Astrocyte (in vitro differentiated cells and primary cell): ENCODE measurements at places on chromosomes 7 and 10. TPM values are rescaled to one million over a fixed set of nuclear protein-coding genes. Genes with fewer than 3 reads are reported as not detected.

- no peaks in the 10 kb centered on the region for H3K27me3 ChIP-seq
- H3K36me3 ChIP-seq: no peaks in the 10 kb centered on the region
- peaks cover 10% of the 10 kb centered on the region for H3K4me1 ChIP-seq
- DNase-seq: peak; percentile 75
These were observed 13.1 kb downstream of the TECPR1 start for GRCh38 chr7:98238976-98239375.

DNA sequence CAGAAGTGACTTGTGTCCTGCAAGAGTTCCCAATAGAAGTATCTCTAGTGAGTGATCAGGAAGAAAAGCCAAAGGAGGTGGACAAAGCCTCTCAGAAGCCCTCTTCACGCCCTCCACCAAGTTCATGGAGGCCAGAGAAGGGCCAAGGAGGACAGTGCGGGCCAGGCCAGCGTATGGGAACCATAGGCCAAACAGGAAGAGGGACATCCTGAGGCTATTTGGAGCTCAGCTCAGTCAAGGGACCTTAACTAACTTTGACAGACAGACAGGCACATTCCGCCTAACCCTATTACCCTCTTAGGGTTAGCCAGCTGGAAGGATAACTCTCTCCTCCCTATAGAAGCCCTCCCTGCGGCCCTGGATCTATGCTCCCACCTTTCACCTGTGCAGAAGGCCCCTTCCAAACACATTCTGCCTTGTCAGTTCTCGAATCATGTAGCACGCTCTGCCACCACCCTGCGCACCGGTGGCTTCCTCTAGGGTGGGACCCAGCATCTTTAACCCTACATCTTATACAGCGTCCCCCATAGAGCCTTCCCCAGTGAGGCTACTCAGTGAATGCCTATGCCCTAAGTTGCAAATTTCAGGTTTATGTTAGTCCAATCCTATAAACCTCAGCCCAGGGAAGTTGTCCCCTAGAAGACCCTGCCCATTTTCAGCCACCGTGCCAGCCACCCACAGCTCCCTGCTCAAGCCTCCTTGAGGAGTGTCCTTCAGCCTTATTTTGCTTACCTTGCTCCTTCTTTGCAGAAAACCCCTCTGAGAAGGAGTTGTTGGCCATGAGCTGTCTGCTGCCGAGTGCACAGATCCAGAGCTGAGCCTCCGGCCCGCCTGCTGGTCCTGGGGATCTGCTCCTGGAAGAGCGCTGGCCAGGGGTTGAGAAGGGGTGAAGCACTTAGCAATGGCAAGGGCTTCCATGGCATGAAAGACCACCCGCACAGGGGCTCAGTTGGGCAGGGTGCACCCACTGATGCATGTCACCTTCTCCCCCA is 36.9 kb downstream of the FRMPD2 start:
- H3K4me3 ChIP-seq: no peak overlapping the region
- no peak for DNase-seq
- no peak overlapping the region for H3K27ac ChIP-seq
- no peaks in the 10 kb centered on the region for H3K4me1 ChIP-seq

DNA sequence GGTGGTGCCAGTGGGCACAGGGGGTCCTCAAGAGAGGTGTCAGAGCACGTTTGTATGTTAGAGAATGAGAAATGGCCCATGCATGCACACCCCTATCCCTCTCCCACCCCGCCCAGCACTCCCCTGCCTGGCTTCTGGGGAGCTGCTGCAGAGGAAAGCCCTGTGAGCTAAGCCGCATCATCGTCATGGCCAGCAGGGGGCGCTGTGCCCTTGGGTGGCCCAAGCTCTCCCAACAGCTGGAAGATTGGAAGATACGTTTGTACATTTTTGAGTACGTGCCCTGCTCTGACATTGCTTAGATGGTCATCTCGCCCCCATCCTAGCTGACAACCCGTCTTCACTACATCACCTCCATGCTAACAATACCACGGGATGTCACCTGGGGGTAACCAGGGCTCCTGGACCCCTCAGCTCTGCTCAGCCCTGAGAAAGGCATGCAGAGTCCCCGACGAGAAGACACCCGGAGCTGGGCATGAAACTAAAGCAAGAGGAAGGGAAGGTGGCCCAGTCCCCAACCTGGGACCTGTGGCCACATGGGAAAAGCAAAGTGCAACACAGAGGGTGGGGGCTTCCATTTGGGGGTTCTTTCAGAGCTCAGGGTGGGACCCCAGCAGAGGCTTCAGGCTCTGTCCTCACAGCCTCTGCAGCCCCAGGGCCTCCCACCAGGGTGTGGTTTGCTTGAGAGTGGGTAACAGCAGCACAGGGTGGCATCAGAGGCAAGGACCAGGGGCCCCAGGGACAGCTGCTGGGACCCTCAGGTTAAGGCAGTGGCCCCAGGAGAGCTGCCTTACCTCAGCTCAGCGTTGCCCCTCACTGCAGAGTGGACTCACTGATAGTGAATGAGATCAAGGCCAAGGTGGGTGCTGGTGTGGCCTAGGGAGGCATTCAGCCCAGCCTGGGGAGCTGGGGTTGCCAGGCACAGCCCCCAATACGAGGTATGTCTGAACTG is 136.6 kb downstream of the PTPN20 start:
- H3K4me1 ChIP-seq: no peaks in the 10 kb centered on the region
- H3K27ac ChIP-seq: no peak overlapping the region
- no peaks in the 10 kb centered on the region for H3K36me3 ChIP-seq
- H3K4me3 ChIP-seq: no peak overlapping the region
- peaks cover 2% of the 10 kb centered on the region for H3K27me3 ChIP-seq

DNA sequence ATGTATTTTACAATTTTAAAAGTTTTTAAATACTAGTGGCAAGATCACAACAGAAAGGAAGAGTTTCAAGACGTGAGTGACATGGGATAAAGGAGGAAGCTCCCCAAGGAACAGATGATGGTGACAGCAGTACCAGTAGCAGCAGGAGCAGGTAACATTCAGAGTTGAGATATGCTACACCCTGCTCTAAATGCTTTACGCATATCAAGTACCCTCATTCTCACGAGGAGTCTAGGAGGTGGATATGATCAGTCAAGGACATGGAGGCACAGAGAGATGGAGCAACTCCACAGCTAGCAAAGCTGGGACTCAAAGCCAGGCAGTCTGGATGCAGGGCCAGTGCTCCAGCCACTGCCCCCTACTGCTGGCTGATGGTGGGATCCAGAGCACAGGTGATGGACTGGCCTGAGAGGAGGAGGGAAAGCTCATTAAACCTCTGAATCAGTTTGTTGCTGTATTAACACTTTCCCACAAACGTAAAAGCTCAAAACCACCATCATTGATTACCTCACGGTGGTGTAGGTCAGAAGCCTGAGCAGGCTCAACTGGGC is 17.5 kb downstream of the RP9 start:
- no peak overlapping the region for H3K4me3 ChIP-seq
- peak overlapping the region; percentile 43 for H3K27ac ChIP-seq
- H3K27me3 ChIP-seq: no peaks in the 10 kb centered on the region
- H3K36me3 ChIP-seq: peaks cover 20% of the 10 kb centered on the region
- H3K4me1 ChIP-seq: peaks cover 8% of the 10 kb centered on the region

Gene ADAP1
- 4.7 and 4.8 TPM in 2 replicates for total RNA-seq

GRCh38 chr7:91852263-91852741 is 28.2 kb downstream of the MTERF1 start:
- H3K27me3 ChIP-seq: no peaks in the 10 kb centered on the region
- H3K4me1 ChIP-seq: peaks cover 10% of the 10 kb centered on the region
- no peak overlapping the region for H3K27ac ChIP-seq
- DNase-seq: no peak
- H3K36me3 ChIP-seq: no peaks in the 10 kb centered on the region

Gene SLC39A12
- total RNA-seq: not detected in 2 replicates

- H3K27ac ChIP-seq: no peak overlapping the region
- no peaks in the 10 kb centered on the region for H3K4me1 ChIP-seq
- H3K4me3 ChIP-seq: no peak overlapping the region
- H3K27me3 ChIP-seq: peaks cover 34% of the 10 kb centered on the region
- DNase-seq: no peak
These were observed 65.9 kb downstream of the GOLGA7B start for GRCh38 chr10:97915346-97916131.

DNA sequence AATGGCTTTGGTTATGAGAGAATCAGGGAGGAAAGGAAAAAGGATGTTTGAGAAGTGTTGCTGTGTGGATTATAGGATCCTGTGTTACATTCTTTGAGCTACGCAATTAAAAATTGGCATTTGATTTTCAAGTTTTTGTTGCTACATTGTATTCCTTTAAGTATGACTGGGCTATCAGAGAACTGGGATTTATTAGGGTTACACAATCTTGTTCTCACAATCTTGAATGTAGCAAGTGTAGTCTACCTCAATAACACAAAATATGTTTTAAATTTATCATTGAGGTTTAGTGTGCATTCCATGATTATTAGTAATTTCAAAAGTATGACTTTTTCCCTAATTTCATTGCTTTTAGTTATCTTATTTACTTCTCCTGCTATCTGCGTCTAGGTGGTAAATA is 113.9 kb downstream of the CACNB2 start:
- DNase-seq: peak; percentile 20
- H3K36me3 ChIP-seq: no peaks in the 10 kb centered on the region
- no peak overlapping the region for H3K4me3 ChIP-seq
- H3K27me3 ChIP-seq: no peaks in the 10 kb centered on the region
- H3K27ac ChIP-seq: no peak overlapping the region
- no peaks in the 10 kb centered on the region for H3K4me1 ChIP-seq

GRCh38 chr7:128955981-128956380 is 18.3 kb downstream of the IRF5 start:
- H3K4me3 ChIP-seq: no peak overlapping the region
- peaks cover 3% of the 10 kb centered on the region for H3K4me1 ChIP-seq
- no peak overlapping the region for H3K27ac ChIP-seq
- no peak for DNase-seq
- H3K36me3 ChIP-seq: peaks cover 53% of the 10 kb centered on the region

Gene BZW2
- total RNA-seq: 83.4 and 84.9 TPM in 2 replicates

Gene BTBD16
- total RNA-seq: 0.26 TPM in 1 of 2 replicates, not detected in the other

- H3K27ac ChIP-seq: peak overlapping the region; percentile 84
- no peaks in the 10 kb centered on the region for H3K27me3 ChIP-seq
- no peak overlapping the region for H3K4me3 ChIP-seq
- DNase-seq: no peak
- H3K36me3 ChIP-seq: no peaks in the 10 kb centered on the region
- H3K4me1 ChIP-seq: peaks cover 73% of the 10 kb centered on the region
These were observed 37.5 kb upstream of the ANK3 start for GRCh38 chr10:60427148-60427547.

DNA sequence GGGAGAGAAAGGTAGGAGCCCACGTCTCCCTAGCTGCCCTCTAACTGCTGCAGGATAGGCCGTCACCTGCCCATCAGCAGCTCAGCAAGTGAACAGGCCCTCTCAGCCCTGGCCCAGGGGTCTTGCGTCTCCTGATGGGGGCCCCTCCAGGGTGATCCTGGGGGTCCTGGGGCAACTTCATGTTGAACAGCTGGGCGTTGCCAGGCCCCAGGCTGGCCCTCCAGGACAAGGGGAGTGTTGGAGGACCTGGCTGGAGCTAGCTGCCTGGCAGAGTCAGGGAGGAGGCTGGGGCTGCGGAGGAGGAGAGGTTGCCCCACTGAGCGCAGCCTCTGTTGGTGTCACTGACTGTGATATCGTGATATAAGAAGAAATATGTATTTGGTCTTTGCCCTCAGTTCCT is 34.7 kb downstream of the SPOCK2 start:
- H3K4me3 ChIP-seq: no peak overlapping the region
- no peaks in the 10 kb centered on the region for H3K36me3 ChIP-seq
- no peak overlapping the region for H3K27ac ChIP-seq

- H3K27ac ChIP-seq: no peak overlapping the region
- no peaks in the 10 kb centered on the region for H3K36me3 ChIP-seq
- no peak overlapping the region for H3K4me3 ChIP-seq
- H3K27me3 ChIP-seq: peaks cover 15% of the 10 kb centered on the region
- no peaks in the 10 kb centered on the region for H3K4me1 ChIP-seq
These were observed 38.3 kb downstream of the FRMPD2 start for GRCh38 chr10:48236199-48236621.

Gene HDAC9
- 20.2 and 27.6 TPM in 2 replicates for total RNA-seq
